CD8-positive, alpha-beta memory T cell (primary cell): ENCODE measurements at places on chromosomes 5 and 9. TPM values are rescaled to one million over a fixed set of nuclear protein-coding genes. Genes with fewer than 3 reads are reported as not detected.

The CCL28 gene
- 7.5 TPM for polyA plus RNA-seq

The ZDHHC11 gene
- polyA plus RNA-seq, result not detected

The DMGDH gene
- polyA plus RNA-seq, result not detected

- DNase-seq, result no peak
Observed at GRCh38 chr9:134708672-134709038, 67.1 kb downstream of the COL5A1 start.

DNA sequence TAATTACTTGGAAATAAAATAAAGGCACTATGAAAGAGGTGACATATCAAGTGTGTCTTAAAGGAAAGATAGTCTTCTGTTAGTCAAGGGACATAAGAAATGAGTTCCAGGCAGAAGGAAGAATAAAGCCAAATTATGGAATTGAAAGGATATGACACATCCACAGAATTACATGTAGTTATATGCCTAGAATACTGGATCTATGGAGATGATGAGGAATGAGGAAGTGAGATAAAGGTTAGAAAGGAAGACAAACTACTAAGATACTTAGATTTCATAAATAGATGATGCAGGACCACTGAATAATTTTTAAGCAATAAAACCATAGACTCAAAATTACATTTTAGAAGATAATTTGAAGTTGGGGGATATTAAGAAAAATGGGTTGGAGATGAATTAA is 609.8 kb downstream of the PTPRD start:
- no peak for DNase-seq

- DNase-seq, result no peak
Observed at GRCh38 chr5:16690243-16690852, 73.6 kb upstream of the RETREG1 start.

GRCh38 chr5:43676083-43676840 is 73.3 kb downstream of the NNT start:
- DNase-seq, result no peak

The CAMK2A gene
- polyA plus RNA-seq, result not detected

GRCh38 chr5:102231693-102232619 is 64.1 kb downstream of the SLCO4C1 start:
- no peak for DNase-seq

The DNLZ gene
- 65.6 TPM for polyA plus RNA-seq

DNA sequence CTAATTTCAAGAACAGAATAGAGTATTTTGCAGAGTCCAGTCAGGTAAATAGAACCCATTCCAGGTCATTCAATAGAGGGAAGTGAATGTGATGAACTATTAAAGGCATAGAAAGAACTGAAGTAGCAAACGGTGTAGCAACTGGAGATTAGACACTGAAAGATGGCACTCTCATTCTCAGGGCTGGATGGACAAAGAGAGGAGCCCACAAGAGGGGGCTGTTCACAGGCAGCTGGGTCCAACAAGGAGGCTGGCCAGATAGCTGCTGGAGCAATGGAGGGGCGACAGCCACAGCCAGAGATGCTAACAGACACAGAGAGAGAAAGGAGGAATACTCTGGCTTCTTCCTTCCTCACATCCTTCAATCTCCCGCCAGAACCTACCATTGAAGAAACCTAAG is 93.1 kb upstream of the SMARCA2 start:
- DNase-seq, result no peak

DNA sequence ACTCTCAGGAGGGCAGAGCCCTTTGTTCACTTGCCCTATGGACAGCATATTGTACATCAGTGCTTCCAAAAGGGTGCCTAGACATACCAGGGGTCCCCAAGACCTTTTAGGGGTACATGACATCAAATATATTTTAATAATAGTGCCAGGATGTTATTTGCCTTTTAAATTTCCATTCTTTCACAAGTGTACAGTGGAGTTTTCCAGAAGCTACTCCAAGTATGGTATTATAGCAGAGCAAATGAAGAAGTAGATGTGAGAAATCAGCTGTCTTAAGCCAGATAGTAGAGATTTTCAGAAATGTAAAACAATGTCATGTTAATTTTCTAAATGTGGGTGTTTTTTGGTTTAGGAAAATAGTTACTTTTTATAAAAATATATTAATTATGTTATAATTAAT is 15.6 kb downstream of the PTTG1 start:
- no peak for DNase-seq

DNA sequence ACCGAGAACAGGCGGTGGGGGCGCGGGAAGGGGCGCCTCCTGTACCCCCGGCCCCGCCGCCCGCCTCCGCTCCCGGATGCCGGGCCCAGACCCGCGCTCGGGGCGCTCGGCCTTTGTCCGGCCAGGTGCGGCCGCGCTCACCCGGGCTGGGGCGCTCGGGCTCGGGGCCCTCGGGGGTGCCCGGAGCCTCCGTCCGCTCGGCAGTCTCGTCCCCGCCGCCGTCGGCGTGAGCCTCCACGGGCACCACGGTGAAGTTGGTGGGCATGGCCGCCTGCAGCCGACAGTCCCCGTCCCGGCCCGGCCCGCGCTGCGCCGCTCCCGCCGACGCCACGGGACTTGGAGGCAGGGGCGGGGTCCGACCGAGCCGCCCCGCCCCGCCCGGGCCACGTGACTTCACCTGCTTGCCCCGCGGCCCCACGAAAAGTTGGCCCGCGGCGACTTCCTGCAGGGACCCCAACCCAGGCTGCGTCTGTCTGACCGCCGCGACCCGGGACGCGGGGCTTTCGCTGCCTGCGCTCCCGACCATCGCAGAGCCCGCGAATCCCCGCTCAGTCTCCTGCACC is at the start of gene SLC12A7:
TSS of gene SLC12A7 (minus strand) at position 337 of the 563 bp plus-strand sequence. CDS start at position 265, 72 bp downstream.
- DNase-seq, result peak; percentile 61

The ANKRD31 gene
- 0.33 TPM for polyA plus RNA-seq

The CD74 gene
- polyA plus RNA-seq, result 1,273 TPM

- DNase-seq, result no peak
Observed at GRCh38 chr9:35729700-35730485, 2.1 kb downstream of the TLN1 start.

DNA sequence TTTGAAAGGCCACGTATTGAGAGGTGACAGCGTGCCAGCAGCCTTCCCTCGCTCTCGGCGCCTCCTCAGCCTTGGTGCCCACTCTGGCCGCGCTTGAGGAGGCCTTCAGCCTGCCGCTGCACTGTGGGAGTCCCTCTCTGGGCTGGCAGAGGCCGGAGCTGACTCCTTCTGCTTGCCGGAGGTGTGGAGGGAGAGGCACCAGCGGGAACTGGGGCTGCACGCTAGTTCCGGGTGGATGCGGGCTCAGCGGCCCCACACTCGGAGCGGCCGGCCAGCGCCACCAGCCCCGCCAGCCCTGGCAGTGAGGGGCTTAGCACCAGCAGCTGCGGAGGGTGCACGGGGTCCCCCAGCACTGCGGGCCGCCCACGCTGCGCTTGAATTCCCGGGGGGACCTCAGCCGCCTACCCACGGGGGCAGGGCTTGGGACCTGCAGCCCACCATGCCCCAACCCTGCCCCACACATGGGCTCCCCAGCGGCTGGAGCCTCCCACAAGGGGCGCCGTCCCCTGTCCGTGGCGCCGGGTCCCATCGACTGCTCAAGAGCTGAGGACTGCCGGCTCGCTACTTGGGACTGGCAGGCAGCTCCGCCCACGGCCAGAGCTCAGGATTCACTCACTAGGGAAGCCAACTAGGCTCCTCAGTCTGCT is 4.4 kb upstream of the OTULINL start:
- no peak for DNase-seq

DNA sequence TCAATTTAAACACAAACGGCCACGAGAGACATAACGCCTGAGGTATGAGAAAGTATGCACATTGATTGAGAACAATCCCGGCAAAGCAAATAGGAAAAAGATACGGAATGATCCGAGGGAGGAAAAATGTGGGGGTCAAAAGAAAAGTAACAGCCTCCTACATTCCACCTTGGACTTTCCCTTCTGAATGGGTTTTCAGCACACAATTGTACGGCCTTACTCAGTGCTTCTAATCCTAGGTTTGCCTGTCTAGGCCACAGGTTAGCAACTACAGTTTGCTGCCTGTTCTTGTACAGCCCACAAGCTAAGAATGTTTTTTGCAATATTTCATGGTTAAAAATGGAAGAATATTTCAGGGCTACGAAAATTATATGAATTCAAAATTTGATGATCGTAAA is 46.2 kb upstream of the RNF20 start:
- DNase-seq, result no peak

GRCh38 chr9:90724880-90725279 is 76.7 kb upstream of the SYK start:
- no peak for DNase-seq

- DNase-seq, result no peak
Observed at GRCh38 chr9:38687389-38687842, 32.5 kb downstream of the FAM240B start.

DNA sequence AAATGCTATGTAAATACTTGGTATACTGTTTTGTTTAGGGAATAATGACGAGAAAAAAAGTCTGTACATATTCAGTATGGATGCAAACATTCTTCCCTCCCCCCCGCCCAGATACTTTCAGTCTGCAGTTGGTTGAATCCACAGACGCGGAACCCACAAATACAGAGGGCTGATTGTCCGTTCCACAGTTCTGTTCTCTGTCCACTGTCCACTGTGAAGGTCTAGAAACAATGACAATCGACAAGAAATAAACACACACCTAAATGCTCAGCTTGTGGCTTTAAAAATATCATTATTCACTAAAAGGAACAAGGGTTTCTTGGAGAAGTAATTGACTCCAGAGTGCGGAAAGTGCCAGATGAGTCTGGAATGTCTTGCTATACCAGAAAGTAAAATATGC is 109.1 kb downstream of the TMEM161B start:
- DNase-seq, result no peak

DNA sequence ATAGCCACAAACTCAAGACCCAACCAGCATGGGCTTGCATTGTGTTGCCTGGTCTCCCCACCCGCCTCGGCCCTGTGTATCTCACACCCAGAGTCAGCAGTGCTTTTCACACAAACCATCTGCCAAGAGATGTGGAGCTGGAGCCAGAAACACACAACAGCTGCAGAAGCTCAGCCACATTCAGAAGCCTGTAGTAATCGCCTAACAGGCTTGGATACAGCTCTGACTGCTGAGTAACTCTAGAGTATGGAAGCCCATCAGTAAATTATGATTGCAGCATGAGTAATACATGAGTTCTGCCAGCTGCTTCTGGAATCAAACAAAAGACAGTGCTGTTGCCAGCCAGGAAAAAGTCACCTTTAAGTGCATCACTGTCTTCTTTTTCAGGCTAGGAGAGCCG is 16.0 kb downstream of the TEK start:
- no peak for DNase-seq

The PCDHGC4 gene
- not detected for polyA plus RNA-seq

GRCh38 chr9:98610711-98611110 is 98.0 kb downstream of the GABBR2 start:
- no peak for DNase-seq

The GLDC gene
- 0.58 TPM for polyA plus RNA-seq

DNA sequence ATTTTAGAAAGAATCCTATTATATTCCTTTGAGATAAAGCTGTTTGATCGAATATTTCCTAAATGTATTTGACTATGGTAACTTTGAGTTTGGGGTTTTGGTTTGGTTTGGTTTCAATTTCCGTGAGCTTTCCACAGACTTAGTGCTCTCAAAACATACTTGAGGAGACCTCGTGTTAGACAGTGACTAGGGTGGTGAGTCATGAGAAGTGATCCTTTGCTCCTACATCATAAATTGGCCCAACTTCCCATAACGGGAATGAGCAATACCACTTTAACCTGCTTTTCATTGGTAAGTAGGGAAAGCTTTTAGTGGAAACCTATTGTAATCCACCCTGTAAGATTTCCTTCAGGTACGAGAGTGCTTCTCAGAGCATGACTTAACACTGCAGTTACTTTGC is 3.8 kb upstream of the RASEF start:
- no peak for DNase-seq

DNA sequence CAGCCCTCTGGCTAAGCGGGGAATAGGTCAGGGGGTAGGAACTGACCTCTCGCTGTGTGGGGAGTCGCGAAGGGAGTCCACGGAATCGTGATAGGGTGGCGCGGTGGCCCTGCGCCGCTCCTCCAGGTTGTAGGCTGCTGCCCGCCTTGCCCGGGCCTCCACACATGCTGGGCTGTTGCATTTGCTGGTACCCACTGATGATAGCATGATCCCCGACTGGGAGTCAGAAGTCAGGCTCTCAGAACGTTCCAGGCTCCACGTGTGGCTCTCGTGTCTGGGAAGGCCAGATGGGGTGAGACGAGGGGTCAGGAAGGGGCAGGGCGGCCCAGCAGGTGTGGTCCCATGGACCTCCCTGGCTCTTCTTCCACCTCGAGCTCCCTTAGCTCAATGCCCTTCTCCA is 56.0 kb downstream of the PSD2 start:
- no peak for DNase-seq

The FST gene
- polyA plus RNA-seq, result not detected

The SLC2A8 gene
- 4.5 TPM for polyA plus RNA-seq

DNA sequence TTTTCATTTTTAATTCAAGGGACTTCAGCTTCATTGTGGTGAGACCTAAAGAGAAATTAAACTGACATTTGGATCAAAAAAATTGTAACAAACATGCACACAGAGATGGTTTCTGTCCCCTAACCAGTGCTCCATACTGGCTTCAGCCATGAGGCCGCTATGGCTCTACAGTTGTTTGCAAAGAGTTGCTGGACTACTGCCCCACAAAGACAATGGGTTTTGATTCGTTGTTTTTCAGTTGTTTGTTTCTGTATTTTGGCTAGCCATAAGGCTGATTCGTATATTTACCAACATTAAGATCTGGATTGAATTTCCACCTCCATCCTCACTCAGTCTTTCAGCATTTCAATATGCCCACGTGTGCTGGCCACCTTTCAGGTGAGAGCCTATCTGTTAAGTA is 163.7 kb upstream of the KIF2A start:
- no peak for DNase-seq

The SLC36A2 gene
- not detected for polyA plus RNA-seq

The SLCO4C1 gene
- polyA plus RNA-seq, result 1.2 TPM

The CLPTM1L gene
- polyA plus RNA-seq, result 68.1 TPM

DNA sequence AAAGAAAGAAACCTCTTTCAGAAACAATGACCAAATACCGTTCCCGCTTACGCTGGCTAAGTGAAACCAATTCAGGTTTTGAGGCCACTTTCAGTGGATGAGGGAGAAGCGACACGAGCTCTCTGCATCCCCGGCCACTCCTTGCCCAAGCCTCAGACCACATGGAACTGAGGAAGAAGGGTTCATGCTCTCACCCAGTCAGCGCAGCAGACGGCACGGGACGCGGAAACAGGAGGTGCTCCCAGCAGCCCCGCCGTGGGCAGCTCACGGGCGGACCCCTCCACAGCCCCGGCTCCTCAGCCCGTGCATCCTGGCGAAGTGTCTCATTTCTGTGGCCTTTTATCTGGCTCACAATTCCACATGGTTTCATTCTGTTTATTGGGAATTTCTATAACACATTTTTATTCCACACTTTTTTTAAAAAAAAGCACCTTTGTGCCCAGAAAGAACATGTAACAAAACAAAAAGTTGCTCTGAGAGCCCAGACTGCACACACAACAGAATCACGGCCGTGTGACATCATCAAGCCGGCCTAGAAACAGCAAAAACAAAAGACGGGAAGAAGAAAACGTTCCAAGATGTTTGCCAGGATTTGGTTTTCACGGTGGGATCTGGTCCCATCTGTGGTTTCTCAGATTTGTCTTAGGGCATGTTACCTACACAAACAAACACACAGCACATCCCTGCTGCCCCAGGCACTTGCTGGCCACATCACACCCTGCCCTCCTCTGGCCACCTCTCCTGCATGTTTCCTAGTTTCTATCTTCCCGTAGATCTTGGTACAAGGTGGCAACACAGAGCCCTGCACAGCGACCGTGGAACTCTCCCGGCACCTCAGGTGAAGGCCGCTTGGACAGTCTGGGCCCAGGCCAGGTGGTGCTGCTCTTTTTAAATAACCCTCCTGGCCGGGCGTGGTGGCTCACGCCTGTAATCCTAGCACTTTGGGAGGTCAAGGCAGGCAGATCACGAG is 16.2 kb downstream of the QSOX2 start:
- no peak for DNase-seq
